ENCODE measurements at places on chromosomes 12 and 14.

DNA sequence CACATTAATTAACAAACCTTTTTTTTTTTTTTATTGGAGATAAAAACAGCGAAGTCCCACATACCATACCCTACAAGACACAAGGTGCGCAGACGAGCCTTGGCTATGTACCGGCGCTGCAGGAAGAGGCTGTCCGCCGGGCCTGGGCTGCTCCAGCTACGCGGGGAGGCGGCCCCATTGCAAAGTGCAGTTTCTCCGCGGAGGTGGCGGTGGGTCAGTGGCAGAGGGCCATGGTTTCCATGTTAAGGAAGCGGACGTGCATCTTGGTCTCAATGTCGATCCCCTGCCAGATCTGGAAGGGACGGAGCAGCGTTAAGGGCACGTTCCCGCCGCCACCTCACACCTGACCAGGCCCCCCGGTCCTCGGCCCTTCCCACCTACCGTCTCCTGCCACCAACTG is 60.3 kb downstream of the TESC start:
- ATAC-seq, result no peak

DNA sequence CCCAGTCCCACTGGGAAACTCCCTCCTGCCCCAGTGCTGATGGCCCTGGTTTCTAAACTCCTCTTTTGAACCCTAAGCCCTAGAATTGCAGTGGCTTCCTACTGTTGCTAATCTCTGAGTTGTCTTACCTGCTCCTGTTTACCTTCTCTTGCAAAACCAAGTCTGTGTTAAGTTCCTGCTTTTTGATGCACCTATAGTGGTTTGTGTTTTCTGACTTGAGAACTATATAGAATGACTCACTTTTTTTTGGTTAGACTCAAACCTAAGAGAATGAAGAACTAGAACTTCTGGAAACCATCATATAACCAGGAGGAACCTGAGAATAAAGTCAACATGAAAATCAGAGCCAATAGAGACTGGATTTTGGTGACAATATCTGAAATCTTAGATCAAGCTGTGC is 5.5 kb upstream of the GAS2L3 start:
- ATAC-seq, result no peak

DNA sequence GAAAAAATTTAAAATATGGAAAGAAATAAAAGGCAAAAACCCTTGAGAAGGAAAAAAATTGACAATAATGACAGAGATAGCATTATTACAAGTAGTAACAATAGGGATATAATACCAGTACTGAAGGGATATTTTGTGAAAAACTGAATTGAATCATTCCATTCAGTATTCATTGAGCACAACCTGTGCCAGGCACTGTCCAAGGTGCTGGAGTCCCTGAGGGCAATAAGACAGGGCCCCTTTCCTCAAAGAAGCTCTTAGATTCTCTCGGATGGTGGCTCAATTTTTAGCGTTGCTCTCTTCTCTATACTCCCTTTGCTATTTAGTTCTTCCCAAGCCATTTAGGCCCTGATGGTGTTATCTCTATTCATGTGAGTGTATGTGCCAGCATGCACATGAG is 34.3 kb upstream of the GAS2L3 start:
- ATAC-seq, result peak; percentile 72

DNA sequence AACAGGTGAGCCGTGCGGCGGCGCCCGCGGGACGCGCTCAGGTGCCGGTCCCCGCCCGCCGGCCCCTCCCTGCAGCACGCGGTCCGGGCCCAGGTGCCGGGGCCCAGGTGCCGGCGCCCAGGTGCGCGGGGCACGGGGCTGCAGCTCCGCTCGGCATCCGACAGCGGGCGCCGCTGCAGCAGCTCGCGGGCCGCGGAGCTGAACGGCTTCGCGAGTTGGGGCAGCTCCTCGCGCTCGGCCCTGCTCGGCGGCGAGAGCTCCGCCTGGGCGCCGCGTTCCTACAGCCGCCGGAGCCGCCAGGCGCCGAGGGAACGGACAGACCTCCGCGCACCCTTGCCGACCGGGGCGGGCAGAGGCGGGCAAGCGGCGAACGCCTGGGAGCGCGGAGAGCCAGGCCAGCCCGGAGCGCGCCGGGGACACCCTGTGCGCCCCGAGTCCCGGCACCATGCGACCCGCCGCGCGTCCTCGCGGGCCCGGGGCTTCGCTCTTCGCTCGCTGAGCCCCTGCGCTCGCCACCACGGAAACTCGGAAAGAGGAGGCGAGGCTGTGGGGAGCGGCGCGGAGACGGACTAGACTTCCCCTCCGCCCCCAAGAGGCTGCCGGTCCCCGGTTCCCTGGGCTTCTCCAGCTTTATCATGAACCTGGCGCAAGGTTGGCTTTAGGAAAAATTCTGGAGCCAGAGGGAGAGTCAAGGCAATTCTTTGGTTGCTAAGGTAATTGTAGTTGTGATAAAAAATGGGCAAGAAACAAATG is at the start of gene RGS6:
Gene RGS6, plus strand, starts transcription at position 201 of the 753 bp plus-strand sequence.
- peak; percentile 62 for ATAC-seq

DNA sequence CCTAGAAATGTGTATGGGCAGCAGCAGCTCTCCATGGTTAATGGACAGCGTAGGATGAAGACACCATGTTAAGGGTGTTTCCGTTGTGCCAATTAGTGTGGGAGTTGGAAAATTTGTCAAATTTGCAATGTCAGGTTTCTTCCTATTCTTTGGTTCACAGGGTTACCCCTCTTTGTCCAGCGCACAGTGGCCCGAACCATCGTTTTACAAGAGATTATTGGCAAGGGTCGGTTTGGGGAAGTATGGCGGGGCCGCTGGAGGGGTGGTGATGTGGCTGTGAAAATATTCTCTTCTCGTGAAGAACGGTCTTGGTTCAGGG is 26.0 kb upstream of the TAMALIN start:
- ATAC-seq, result no peak

- ATAC-seq, result peak; percentile 48
These were observed 13.8 kb downstream of the NFKBIA start for GRCh38 chr14:35390577-35391387.

Data from SK-N-SH treated with all-trans-retinoic acid at 6 μM for 48 hours (cell line).